ENCODE measurements at places on chromosomes 12 and 14. TPM values are rescaled to one million over a fixed set of nuclear protein-coding genes. Genes with fewer than 3 reads are reported as not detected.

GRCh38 chr12:105740369-105740768, 398.4 kb downstream of the NUAK1 start:
- H3K27me3 ChIP-seq = no peaks in the 10 kb centered on the region
- DNase-seq = no peak
- H3K27ac ChIP-seq = no peak overlapping the region
- no peak overlapping the region for H3K4me3 ChIP-seq
- peaks cover 4% of the 10 kb centered on the region for H3K4me1 ChIP-seq

GRCh38 chr12:100927826-100928225, 133.2 kb downstream of the ANO4 start:
- H3K27me3 ChIP-seq = no peaks in the 10 kb centered on the region
- DNase-seq = no peak
- no peaks in the 10 kb centered on the region for H3K4me1 ChIP-seq
- H3K27ac ChIP-seq = no peak overlapping the region
- no peak overlapping the region for H3K4me3 ChIP-seq

- H3K36me3 ChIP-seq = no peaks in the 10 kb centered on the region
- no peak overlapping the region for H3K4me3 ChIP-seq
- H3K4me1 ChIP-seq = no peaks in the 10 kb centered on the region
Measured at GRCh38 chr12:78376257-78376656, 488.3 kb upstream of the SYT1 start.

DNA sequence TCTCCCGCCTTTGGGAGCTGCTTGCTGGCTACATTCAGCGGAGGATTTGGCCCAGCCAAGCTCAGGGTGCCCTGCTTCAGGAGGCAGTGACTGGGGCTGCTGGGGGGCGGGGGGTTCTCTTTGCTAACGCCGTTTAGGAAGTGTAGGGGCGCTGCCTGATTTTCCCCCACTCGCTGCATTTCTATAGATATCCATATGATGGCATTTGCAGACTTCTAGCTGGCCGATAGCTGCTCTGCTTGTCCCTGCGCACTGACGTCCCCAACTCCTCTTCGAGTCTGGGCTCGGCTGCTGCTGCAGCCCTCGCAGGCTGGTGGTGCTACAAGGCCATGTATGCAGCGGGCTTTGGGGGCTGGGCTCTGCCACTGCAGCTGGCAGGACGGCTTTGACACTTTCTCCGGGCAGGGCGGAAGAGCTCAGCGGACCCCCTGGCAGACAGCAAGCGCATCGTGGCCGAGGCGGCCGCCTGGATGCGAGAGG, 3.1 kb downstream of the LRFN5 start:
- peaks cover 53% of the 10 kb centered on the region for H3K27me3 ChIP-seq
- peaks cover 5% of the 10 kb centered on the region for H3K4me1 ChIP-seq
- DNase-seq = no peak
- no peaks in the 10 kb centered on the region for H3K36me3 ChIP-seq
- H3K27ac ChIP-seq = peak overlapping the region; percentile 21

GRCh38 chr12:130879781-130880389, 8.0 kb downstream of the RAN start:
- H3K4me3 ChIP-seq = peak overlapping the region; percentile 41
- no peaks in the 10 kb centered on the region for H3K4me1 ChIP-seq
- H3K36me3 ChIP-seq = peaks cover 6% of the 10 kb centered on the region
- DNase-seq = no peak
- H3K27ac ChIP-seq = no peak overlapping the region

The LRCOL1 gene
- not detected for total RNA-seq

The HOXC12 gene
- total RNA-seq = 0.15 TPM

The NELL2 gene
- total RNA-seq = 4.9 TPM

The FGF23 gene
- not detected for total RNA-seq

The KRT72 gene
- not detected for total RNA-seq

The TUBA1B gene
- 329 TPM for total RNA-seq

The EID3 gene
- 6.7 TPM for total RNA-seq

The SLC38A6 gene
- total RNA-seq = 45.0 TPM

Measured in breast epithelium (tissue), 4 donors.